ENCODE measurements at places on chromosomes 7 and 10.

DNA sequence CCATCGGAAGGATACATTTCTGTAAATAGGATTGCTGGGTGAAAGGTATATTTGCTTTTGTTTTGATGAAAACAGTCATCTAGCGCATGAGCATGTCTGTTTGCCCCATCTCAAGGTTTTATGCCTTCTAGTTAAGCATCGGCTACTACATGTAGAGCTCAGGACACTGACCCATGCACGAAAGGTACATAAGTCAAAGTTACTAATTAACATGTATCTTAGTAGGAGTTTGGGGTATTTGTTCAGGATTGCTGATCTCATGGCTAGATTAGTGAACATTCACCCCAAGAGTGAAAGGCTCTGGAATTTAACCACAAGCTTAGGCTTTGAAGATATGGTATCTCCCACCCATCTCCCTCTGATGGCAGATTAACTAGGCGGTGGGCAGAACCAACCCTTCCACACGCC lies 91.5 kb downstream of the RBM20 start:
- DNase-seq, result no peak

GRCh38 chr10:3172081-3172445 lies 519 bp downstream of the PITRM1 start:
- peak; percentile 22 for DNase-seq

GRCh38 chr10:25820874-25821273 lies 113.2 kb upstream of the MYO3A start:
- DNase-seq, result no peak

- no peak for DNase-seq
Measured at GRCh38 chr7:34086064-34086463, 180.7 kb downstream of the BMPER start.

DNA sequence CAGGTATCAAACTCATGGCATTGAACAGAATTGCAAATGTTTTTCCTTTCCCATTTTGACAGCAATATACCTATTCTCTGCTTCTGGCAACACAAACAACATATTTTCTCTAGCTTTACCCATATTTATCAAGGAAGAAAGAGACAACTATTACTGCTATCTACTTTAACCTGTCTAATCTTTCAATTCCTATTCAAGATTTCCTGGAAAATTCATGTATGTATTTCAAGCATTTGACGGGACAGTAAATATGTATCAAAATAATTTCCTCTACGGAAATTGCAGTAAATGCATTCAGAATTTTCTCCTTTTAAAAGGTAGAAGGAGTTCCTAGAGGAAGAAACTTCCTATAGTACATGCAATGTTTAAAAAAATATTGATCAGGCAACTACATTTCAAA lies 179.3 kb upstream of the LRRN3 start:
- DNase-seq, result no peak

- DNase-seq, result no peak
Measured at GRCh38 chr7:31811650-31812461, 124.8 kb downstream of the PPP1R17 start.

- DNase-seq, result no peak
Measured at GRCh38 chr7:91249506-91250233, 14.6 kb upstream of the FZD1 start.

DNA sequence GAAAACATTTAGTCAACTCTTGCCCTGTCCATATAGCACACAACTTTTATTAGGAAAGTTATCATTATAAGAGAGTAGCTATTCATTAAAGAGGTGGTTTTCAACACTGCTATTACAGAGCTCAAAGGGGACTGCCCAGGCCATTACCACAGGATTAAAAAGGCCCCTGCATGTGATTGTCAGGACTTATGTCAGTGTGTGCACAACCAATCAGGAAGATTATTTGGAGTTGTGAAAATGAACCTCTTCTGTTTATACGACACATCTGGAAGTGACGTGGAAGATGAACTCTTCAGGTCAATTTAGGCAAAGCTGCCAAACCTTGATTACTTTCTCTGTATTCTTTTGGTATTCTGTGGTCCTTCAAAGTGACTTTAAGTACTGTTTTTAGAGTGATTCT lies 14.7 kb downstream of the CCNY start:
- DNase-seq, result no peak

GRCh38 chr10:76433161-76434005 lies 1002.0 kb downstream of the LRMDA start:
- no peak for DNase-seq

DNA sequence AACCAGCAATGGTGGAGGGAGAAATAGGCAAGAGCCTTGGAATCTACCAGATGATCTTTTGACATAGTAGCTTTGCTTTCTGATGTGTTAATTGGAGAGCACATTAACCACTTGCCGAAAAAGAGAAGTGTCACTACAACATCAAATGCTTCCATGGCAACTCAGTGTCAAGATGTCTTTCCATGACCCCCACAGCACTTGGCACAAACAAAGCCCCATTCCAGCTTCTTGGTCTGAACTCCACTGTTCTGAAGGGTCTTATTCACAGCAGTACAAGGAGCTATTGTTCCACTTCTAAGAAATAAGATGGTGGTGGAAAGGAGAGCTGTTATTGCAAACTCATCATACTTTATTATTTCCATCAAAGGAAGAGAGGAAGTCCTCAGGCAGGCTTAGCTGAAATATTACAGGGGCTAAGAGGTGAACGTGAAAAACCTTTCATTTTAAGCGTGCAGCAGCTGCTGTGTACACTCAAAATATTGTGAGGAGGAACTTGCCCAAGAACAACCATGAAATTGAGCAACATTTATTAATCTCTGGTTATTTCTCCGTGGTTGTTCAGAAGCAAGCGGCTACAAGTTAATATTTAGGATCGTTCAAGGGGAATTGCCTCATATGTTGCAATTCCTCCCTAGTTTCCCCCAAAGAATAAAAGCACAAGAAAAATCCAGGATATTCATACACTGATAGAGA lies 354.8 kb upstream of the CELF2 start:
- no peak for DNase-seq

- DNase-seq, result no peak
Measured at GRCh38 chr10:106185951-106186350, 978.6 kb downstream of the SORCS1 start.

DNA sequence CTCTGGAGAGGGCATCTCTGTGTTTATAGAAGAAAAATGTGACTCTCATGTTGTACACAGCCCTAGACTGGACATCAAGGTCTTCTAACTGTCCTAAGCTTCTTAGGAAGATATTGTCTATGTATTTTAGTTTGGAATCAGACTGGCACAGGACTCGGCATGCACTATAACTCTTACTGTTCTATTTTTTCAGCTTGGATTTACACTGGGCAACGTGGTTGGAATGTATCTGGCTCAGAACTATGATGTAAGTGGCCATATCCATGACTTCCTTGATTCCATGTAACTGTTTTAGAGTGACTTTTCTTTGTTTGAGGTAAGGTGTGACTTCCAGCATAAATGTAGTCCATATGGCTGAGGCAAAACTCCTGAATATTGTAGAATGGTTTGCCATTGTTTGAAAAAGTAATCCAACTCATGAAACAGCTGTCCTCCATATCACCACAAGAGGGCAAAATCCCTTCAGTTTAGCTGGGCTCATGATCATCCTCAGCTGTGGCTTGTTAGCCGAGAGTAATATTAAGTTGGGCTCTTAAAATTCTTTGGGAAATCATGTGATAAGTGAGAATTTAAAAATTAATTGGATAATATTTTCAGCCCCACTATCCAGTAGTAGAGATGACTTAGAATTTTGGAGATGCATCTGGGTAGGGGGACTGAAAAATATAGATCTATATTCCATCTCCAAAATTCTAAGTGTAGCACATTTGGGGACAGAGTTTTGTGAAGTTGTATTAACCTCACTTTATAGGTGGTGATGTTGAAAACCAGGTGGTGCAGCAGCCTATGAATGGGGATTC lies 10.4 kb downstream of the STMP1 start:
- DNase-seq, result no peak

- no peak for DNase-seq
Measured at GRCh38 chr10:10432296-10433035, 585.2 kb upstream of the CELF2 start.

DNA sequence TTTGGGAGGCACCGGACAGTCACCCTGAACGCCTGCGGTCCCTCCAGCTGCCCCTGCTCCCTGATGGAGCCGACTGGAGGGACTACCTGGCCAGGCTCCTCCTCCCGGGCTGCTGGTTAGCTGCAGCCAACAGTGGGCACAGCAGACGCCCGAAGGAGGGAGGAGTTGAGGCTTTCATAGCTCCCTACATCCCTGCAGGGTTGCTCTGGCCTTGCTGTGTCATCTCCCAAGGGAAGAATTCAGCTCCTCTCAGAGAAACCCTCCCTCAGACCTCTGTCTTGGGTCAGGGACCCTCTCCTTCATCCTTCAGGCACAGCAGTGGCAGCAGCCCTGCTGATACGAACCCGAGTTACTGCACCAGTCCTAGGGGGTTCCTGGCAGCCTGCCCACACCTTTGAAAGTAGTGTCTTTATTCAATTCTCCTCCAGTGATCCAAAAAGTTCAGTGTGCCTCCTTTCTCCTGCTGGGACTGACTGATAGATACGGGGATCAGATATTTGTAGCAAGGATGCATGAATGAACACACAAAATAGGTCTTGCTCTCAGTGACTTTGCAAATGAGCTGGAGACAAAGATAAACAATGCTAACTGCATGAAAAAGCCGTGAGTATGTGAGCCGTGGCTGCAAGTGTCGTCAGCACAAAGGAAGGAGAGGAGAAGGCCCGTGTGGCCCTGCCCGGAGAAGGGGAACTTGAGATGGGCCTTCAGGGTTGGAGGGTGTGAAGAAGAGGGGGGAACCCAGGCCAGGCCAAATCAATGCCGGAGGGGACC lies 136.6 kb downstream of the PRKAG2 start:
- no peak for DNase-seq

GRCh38 chr10:16612115-16612980 lies 90.7 kb upstream of the C1QL3 start:
- DNase-seq, result no peak

GRCh38 chr7:90817151-90817550 lies 221.0 kb downstream of the CDK14 start:
- no peak for DNase-seq

DNA sequence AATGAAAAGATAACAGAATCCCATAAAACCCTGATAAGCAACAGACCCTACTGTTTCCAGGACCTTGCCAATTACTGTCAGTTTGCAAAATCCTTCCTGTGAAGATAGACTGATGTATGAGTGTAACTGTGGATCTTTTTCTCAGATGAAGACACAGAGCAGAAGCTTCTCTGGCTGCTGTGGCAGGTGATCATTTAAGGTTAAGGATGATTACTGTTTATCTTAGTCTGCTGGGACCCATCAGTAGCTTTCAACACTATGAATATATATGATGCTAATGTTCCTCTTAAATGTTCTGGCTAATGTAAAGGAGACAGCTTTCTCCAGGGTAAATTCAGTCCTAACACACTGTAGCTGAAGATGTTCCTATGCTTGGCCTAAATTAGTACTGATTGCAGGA lies 56.0 kb upstream of the CTTNBP2 start:
- DNase-seq, result no peak

DNA sequence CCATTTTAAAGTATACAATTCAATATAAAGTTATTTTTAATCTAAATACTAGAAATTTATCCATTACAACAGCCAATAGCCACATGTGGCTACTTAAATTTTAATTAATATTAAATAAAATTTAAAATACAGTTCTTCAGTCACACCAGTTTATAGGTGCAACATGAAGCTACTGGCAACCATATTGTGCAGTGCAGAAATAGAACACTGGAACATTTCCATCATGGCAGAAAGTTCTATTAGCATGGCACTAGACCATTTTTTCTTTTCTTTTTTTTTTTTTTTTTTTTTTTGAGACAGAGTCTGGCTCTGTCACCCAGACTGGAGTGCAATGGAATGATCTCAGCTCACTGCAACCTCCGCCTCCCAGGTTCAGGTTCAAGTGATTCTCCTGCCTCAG lies 5.2 kb upstream of the ASCC1 start:
- no peak for DNase-seq

- no peak for DNase-seq
Measured at GRCh38 chr10:95214369-95214768, 20.3 kb downstream of the ACSM6 start.

GRCh38 chr7:28245123-28245878 lies 64.7 kb upstream of the JAZF1 start:
- no peak for DNase-seq

- DNase-seq, result no peak
Measured at GRCh38 chr10:119209035-119209735, 1.8 kb downstream of the GRK5 start.

DNA sequence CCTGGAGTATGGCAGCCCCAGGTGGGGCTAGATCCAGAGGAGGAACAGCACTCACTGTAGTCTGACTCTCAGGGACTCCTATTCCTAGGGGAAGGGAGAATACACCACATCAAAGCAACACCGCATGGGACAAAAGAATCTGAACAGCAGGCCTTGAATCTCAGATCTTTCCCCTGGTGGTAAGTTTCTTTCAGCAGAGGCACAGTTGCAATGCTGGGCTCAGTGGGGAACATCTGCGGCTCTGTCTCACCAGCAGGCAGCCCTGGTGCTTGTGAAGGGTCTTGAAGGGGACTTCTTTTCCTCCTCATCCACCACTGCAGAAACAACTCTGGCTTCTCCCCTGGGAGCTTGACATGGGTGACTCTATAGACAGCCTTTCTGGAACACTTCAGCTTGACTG lies 111.2 kb upstream of the ARHGAP21 start:
- DNase-seq, result no peak

DNA sequence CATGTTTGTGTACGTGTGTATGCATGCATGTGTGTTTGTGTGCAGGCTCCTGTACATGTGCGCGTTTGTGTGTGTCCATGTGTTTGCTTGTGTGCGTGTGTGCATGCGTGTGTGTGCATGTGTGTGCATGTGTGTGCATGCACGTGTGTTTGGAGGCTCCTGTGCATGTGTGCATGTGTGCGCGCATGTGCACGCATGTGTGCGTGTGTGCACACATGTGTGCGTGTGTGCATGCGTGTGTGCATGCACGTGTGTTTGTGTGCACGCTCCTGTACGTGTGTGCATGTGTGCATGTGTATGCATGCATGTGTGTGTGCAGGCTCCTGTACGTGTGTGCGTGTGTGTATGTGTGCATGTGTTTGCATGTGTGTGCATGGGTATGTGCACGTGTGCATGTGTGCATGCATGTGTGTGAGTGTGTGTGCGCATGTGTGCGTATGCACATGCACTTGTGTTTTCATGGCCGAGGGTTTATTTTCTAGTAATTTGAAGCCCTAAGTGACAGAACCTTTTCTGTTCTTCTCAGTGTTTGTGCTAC lies 59.2 kb downstream of the INPP5A start:
- no peak for DNase-seq

DNA sequence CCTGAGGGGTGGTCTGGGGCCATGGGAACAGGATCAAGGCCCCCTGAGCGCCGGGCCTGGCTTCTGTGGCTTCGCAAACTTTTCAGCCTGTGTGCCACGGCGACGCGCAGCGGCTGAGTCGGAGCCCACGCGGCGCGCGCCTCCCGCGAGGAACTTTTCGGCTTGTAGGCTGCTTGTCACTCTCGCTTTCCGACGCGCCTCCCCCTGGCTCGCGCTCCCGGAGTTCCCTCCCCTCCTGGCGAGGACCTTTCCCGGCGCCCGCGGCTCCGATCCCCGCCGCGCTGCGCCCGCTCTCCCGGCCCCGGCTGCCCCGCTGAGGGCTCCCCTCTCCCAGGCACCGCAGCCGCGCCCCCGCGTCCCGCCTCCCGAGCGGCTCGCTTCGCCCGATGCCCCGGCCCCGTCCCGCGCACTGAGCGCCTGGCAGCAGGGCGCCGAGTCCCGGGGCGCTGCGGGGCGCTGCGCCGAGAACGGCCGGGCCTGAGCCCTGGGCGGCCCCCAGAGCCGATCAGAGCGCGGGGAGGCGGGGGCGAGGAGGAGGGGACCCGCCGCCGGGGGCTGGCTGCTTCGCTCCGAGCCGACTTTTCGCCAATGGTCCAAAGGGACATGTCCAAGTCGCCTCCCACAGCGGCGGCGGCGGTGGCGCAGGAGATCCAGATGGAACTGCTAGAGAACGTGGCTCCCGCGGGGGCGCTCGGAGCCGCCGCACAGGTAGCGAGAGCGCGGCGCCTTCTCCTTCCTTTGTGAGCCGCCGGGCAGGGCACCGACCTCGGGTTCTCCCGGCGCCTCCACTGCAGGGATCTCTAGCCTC lies at the start of gene CACNB2:
Gene CACNB2, plus strand, starts transcription at position 276 of the 808 bp plus-strand sequence.
- no peak for DNase-seq

All from stimulated activated CD8-positive, alpha-beta memory T cell treated with anti-CD3 and anti-CD28 coated beads, Interleukin-4, amount 100 ng/mL, for 4 hours (primary cell).